Large intestine (tissue), 12 donors: ENCODE measurements at places on chromosomes 4 and X. TPM values are rescaled to one million over a fixed set of nuclear protein-coding genes. Genes with fewer than 3 reads are reported as not detected.

- no peak for DNase-seq
Observed at GRCh38 chr4:30903502-30904214, 183.5 kb downstream of the PCDH7 start.

CENPVL3 gene
- 0.76 TPM for polyA plus RNA-seq

TRPC5OS gene
- polyA plus RNA-seq = not detected

RTL5 gene
- 6.9 TPM for polyA plus RNA-seq

DNA sequence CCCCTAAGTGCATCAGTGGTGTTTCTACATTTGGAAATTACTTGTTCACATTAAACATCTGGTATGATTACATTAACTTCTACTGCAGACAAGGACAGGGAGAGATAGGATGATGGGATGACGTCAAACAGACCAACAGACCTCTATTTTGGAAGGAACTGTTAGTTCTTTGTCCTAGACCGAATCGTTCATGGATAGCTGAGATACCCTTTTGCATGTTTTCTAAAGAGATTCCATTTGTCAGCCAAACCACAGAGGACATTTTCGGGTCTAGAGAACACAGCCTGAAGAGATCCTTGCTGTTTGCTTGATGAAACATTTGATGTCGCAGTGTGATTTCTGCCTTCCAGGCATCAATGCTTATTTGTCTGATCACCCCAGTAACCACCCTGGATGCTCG is 27.7 kb downstream of the CHST7 start:
- DNase-seq = no peak
